ENCODE measurements at places on chromosomes 6 and 20. TPM values are rescaled to one million over a fixed set of nuclear protein-coding genes. Genes with fewer than 3 reads are reported as not detected.

Gene BPI
- not detected for total RNA-seq

Gene HMGN3
- total RNA-seq: 44.6 TPM

Gene FAM209B
- total RNA-seq: not detected

DNA sequence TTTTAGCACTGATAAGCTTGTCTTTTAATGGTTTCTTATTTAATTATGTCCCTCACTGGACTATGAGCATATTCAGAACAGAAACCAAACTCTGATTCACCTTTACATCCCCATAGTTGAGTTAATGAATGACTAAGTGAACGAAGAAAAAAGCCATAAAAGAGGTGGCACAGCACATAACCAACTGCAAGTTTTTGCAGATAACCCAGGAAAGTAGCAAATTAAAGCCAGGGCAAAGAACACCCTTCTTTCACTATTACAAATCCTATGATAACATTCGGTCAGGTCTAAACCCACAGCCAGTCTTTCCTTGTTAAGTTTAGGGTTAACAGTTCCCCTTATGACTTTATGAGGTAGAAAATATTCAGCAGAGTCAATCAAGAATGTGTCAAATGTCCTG lies 102.7 kb downstream of the RIN2 start:
- H3K4me3 ChIP-seq: no peak overlapping the region
- H3K36me3 ChIP-seq: no peaks in the 10 kb centered on the region
- no peak overlapping the region for H3K27ac ChIP-seq
- peaks cover 19% of the 10 kb centered on the region for H3K27me3 ChIP-seq
- no peaks in the 10 kb centered on the region for H3K4me1 ChIP-seq

- no peaks in the 10 kb centered on the region for H3K36me3 ChIP-seq
- H3K4me1 ChIP-seq: no peaks in the 10 kb centered on the region
- H3K27ac ChIP-seq: no peak overlapping the region
- DNase-seq: no peak
Measured at GRCh38 chr6:140052736-140053729, 678.6 kb upstream of the CITED2 start.

DNA sequence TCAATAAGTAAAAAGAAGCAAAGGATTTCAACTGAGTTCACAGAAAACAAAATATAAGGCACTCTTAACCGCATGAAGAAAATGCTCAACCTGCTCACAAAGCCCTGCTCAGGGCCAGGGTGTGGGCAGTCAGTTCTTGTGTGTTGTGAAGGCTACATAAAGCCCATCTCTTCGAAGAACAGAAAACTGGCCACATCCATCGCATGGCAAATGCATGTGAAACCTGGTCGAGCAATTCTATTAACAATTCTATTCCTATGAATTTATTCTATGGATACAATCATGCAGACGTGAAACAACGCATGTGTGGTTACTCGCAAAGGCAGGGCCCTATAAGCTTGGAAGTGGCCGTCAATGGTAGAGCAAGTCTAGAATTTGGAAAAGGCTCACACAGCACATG lies 110.5 kb downstream of the PSMB1 start:
- no peak for DNase-seq
- H3K27me3 ChIP-seq: peaks cover 3% of the 10 kb centered on the region
- no peak overlapping the region for H3K27ac ChIP-seq
- H3K4me1 ChIP-seq: no peaks in the 10 kb centered on the region

DNA sequence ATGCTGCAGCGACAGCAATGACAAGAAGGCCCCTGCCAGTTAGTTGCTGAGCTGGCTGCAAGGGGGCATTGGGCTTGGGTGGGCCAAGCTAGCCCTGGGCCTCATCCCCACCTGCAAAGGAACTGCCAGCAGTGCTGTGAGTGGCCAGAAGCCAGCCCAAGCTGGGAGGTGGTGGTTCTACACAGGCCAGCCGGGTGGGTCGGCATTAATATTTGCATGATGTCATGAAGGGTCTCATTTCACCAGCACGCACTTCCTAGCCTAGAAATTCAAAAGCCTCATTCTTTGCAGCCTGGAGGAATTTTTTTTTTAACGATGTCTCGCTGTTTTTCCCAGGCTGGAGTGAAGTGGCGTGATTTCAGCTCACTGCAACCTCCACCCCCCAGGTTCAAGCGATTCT lies 62.0 kb downstream of the IYD start:
- no peak overlapping the region for H3K27ac ChIP-seq
- no peak overlapping the region for H3K4me3 ChIP-seq
- H3K4me1 ChIP-seq: no peaks in the 10 kb centered on the region
- peaks cover 2% of the 10 kb centered on the region for H3K27me3 ChIP-seq
- H3K36me3 ChIP-seq: no peaks in the 10 kb centered on the region
- DNase-seq: no peak

GRCh38 chr20:23629017-23629541 lies 8.7 kb downstream of the CST3 start:
- no peaks in the 10 kb centered on the region for H3K4me1 ChIP-seq
- H3K27me3 ChIP-seq: peaks cover 2% of the 10 kb centered on the region
- no peak overlapping the region for H3K27ac ChIP-seq
- H3K36me3 ChIP-seq: no peaks in the 10 kb centered on the region
- DNase-seq: no peak

- H3K36me3 ChIP-seq: no peaks in the 10 kb centered on the region
- H3K27me3 ChIP-seq: peaks cover 4% of the 10 kb centered on the region
- H3K4me3 ChIP-seq: no peak overlapping the region
- no peak for DNase-seq
- no peaks in the 10 kb centered on the region for H3K4me1 ChIP-seq
- no peak overlapping the region for H3K27ac ChIP-seq
Measured at GRCh38 chr20:56566621-56567020, 33.6 kb downstream of the FAM209B start.

DNA sequence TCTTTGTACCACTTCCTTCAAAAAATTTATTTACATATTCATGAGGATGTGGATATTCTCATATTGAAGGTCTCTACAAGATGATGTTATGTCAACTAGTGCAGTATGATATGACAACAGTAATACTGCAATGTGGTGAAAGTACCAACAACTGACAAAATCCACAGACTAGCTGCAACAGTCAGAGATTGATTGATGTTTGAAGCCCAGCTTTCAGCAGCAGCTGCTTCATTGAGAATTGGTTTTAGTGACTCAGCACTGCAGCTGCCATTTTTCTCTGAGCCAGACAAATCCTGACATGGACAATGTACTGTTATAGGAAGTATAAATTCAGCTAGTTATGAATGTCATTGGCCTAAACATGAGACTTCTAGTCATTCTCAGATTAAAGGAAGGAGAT lies 53.8 kb downstream of the PKIB start:
- H3K27ac ChIP-seq: no peak overlapping the region
- H3K27me3 ChIP-seq: peaks cover 2% of the 10 kb centered on the region
- no peak for DNase-seq
- H3K36me3 ChIP-seq: no peaks in the 10 kb centered on the region

- H3K4me1 ChIP-seq: no peaks in the 10 kb centered on the region
- no peak for DNase-seq
- H3K36me3 ChIP-seq: no peaks in the 10 kb centered on the region
- no peaks in the 10 kb centered on the region for H3K27me3 ChIP-seq
- H3K27ac ChIP-seq: no peak overlapping the region
Measured at GRCh38 chr6:93164781-93165180, 254.6 kb downstream of the EPHA7 start.

GRCh38 chr20:5354901-5355300 lies 38.1 kb upstream of the PROKR2 start:
- peaks cover 27% of the 10 kb centered on the region for H3K4me1 ChIP-seq
- no peak overlapping the region for H3K4me3 ChIP-seq
- H3K36me3 ChIP-seq: no peaks in the 10 kb centered on the region
- H3K27ac ChIP-seq: no peak overlapping the region
- H3K27me3 ChIP-seq: peaks cover 17% of the 10 kb centered on the region
- DNase-seq: no peak

DNA sequence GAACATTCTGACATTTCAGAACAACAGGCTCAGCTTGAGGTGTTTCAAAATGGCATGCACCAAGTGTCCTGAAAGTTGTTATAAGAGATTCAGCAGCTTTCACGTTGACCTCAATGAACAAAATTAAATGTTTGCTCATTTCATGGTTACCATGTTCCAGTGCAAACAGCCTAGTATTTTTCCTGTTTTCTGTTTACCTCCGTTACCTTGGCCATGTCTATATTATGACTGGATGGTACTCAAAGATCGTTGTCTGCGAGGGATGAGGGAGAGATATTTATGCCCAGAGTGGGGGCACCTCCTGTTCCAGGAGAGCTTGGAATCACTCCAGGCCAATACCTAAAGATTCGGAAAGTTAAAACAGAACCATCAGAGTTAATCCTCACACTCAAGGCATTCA lies 83.8 kb upstream of the SASH1 start:
- H3K4me1 ChIP-seq: no peaks in the 10 kb centered on the region
- H3K36me3 ChIP-seq: no peaks in the 10 kb centered on the region
- no peak for DNase-seq
- no peak overlapping the region for H3K27ac ChIP-seq
- H3K27me3 ChIP-seq: peaks cover 24% of the 10 kb centered on the region
- no peak overlapping the region for H3K4me3 ChIP-seq

DNA sequence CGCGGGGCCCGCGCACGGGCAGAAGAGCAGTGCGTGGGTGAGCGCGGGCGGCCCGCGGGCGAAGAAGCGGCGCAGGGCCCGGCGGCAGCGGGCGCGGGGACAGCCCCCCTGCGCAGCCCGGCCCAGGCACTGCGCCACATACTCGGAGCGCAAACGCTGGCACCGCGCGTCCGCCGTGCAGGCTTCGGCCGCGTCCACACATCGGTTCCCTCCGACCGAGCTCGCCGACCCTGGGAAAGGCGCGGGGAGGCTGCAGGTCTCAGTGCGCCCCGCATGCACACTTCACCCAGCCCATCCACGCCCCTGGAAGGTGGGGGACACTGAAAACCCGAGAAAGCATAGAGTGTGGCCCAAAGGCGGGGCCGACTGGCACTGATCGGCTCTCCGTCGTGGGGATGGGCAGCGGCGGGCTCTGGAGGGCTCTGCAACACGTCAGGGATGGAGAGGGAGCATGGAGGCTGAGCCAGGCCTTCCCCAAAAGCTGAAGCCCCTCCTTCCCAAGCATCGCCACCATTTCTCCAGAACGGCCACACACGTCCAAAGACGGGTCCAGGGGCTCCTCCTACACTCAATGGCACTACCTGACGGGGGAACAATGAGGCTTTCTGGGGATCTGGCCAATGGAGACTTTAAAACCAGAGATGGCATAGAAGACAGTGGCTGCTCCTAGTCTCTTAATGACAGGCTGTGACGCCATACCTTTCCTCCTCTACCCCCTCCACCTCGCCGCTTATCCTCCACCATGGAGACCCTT lies 2.0 kb downstream of the GFRA4 start:
- no peaks in the 10 kb centered on the region for H3K36me3 ChIP-seq
- H3K4me1 ChIP-seq: peaks cover 19% of the 10 kb centered on the region
- no peak for DNase-seq
- H3K4me3 ChIP-seq: no peak overlapping the region
- no peak overlapping the region for H3K27ac ChIP-seq
- peaks cover 33% of the 10 kb centered on the region for H3K27me3 ChIP-seq

DNA sequence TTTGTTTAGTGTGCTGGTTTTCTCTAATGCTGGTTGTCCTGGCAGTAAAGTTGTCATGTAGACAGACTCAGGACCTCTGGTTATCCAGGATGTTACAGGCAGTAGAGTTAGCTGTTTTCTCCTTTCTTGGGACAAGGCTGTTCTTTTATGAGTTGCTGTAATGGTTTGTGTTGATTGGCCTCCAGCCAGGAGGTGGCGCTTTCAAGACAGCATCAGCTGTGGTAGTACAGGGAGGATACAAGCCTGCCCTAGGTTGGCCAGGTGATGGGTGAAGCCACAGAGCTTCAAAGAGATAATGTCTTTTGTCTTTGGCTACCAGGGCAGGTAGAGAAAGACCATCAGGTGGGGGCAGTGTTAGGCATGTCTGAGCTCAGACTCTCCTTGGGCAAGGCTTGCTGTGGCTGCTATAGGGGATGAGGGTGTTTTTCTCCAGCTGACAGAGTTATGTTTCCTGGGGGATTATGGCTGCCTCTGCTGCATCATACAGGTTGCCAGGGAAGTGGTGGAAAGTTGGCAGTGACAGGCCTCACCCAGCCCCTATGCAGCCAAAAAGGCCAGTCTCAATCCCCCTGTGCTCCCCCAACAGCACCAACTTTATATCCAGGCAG lies 127.2 kb upstream of the TAB2 start:
- peak overlapping the region; percentile 1 for H3K27ac ChIP-seq
- no peaks in the 10 kb centered on the region for H3K36me3 ChIP-seq
- H3K4me3 ChIP-seq: no peak overlapping the region
- H3K27me3 ChIP-seq: no peaks in the 10 kb centered on the region
- peaks cover 18% of the 10 kb centered on the region for H3K4me1 ChIP-seq

GRCh38 chr6:139346392-139346791 lies 28.1 kb downstream of the CITED2 start:
- H3K27ac ChIP-seq: no peak overlapping the region
- peaks cover 18% of the 10 kb centered on the region for H3K4me1 ChIP-seq
- H3K27me3 ChIP-seq: no peaks in the 10 kb centered on the region
- no peaks in the 10 kb centered on the region for H3K36me3 ChIP-seq
